ENCODE measurements at places on chromosomes 5 and 9.

DNA sequence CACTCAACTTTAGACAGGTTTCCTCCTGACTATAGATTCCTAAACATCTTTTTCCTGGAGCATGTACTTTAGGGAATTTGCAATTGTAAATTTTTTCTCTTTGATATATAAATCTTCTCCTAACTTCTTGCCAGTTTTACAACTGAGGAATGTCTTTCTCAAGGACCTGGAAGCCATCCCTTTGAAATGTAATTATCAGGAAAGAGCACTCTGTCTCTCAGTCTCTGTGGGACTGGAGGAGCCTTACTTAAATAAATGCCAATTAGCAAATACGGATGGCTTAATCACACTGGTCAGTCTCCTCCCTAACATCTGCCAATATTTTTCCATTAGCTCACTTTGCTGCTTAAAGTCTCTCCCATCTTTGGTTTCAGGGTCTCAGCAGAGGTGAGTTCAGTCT, 344.3 kb upstream of the ARRDC3 start:
- DNase-seq, result no peak

GRCh38 chr9:26266146-26266793, 588.0 kb upstream of the TUSC1 start:
- peak; percentile 51 for DNase-seq

GRCh38 chr9:14214065-14214684, 99.8 kb downstream of the NFIB start:
- no peak for DNase-seq

DNA sequence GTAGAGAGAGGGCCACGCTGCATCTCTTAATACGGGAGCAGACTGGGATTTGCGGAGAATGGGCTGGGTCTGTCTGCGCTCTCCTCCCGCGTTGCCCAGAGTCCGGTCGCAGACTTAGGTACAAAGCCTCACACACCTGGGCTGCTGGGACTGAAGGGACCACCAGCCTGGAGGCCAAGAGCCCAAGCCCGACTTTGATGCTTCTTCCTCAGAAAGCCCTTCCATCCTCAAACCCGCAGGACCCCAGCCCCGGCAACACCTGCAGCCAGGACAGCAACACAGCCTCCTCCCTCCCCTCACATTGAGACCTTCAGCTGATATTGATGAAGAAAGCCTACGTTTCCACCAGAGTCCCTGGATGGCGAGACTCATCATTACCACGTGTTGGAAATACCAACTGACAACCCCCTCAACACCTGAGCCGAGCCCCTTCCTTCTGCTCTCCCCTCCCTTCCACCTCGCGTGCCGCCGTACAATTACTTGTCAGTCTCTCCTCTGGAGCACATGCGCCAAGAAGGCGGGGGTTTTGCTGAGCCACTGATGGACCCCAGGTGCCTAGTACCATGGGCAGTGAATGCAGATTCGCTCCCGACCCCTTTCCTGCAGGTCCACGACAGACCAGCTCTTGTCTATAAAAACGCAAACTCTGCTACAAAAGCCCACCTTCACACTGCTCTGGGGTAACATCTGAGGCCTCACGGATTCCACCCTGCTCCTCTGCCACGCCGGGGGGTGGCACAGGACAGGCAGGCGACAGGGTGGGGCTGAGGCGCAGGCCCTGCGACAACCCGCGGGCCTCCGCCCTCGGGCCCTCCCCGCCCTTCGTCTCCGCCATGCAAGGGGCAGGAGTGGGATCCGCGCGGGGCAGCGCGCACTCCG, 841 bp downstream of the ASB6 start:
- no peak for DNase-seq

DNA sequence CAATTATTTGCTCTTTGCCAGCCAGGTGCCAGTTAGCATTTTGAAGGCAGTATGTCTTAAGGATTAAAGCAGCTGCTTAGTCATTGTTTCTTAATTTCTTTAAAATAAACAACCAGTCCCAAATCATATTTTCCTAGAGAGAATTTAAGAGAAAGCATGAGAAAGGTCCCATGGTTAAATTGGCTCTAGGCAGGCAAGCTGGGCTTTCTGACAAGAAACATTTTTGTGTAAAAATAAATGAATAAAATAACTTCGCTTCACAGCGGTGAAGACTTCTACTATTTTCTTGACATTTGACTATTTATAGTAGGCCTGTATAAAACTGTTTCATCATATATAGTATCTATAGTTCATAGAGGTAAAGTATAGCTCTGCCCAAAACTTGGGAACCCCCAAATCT, 617.7 kb upstream of the C9orf72 start:
- no peak for DNase-seq

DNA sequence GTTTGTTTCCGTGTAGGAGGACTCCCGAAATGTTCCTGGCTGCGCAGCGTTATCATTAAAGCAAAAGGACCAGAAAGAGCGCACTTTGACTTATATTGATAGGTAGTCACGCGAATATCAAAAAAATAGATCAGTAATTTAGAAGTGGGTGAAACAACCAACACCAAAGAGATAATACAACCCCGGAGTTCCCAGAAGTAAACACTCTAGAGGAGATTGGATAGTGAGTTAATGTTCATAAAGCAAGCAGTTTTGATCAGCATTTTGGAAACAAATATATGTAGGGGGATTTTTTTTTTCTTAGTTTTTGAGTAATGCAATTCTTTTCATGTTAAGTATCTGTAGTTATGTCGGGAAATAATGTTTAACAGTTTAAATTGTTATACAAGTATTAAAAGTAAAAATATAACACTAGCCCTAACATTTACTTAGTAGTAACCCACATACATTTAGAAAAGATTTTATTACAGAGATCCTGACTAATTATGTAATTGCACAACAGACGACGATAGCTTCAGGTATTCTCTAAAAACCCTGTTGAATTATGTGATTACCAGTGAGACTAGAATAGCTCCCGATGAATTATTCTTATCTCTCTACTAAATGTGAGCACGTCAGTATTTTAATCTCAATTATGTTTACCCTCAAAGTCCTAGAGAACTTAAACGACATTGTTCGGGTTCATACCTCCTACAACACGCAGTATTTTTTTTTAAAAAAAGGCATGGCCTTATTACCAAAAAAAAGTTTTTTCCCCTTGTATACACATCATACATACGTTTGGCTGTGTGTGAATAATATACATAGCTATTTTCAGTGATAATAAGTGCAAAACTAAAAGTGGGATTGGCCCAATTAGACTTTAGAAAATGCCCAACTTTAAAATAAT, 9.4 kb upstream of the NFIB start:
- DNase-seq, result no peak

Data from fibroblast of skin of scalp (primary cell).